Activated T-helper 1 cell treated with anti-CD3 and anti-CD28 coated beads, Interleukin-2, amount 50 U/mL, for 16 hours (primary cell): ENCODE measurements at places on chromosomes 1 and 21.

DNA sequence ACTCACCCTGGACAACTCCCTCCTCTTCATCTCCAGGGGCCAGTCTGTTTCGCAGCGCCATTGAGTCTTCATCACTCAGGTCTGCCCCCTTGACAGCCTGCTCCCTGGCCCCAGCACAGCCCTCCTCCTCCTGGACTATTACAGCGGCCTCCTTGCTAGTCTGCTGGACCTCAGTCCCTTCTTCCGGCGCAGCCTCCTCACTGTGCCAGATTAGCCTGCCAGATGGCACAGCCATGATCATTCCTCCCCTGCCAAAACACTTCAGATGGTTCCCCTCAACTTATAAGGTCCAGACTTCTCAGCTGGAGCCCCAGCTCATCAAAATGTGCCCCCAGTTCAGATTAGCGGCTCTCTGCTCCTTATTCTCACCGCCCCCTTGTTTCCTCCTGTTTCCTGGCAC is 7.0 kb upstream of the CELSR2 start:
- no peak for DNase-seq

DNA sequence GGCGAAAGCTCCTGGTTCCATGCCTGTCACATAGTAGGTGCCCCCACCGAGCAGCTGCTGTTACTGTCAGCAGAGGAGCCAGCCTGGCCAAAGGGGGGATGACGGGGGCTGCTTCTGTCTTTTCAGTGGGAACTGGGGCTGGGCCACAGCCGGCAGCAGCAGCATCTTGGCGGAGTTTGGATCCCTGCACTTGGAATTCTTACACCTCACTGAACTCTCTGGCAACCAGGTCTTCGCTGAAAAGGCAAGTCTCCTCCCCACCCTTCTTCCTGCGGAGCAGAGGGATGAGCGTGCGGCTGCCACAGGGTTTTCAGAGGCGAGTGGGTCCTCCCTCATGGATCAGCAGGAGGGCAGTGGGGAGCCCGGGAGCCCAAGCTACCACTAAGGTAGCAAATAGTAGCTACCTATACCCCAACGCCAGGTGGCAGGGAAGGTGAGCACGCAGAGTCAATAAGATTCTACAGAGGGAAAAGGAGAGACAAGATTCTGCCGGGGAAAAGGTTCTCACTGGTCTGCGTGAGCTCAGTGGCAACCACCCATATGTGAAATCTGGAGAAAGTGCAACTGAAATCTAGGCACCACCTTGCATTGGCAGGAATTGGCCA is 41.4 kb upstream of the SELENON start:
- DNase-seq, result no peak

DNA sequence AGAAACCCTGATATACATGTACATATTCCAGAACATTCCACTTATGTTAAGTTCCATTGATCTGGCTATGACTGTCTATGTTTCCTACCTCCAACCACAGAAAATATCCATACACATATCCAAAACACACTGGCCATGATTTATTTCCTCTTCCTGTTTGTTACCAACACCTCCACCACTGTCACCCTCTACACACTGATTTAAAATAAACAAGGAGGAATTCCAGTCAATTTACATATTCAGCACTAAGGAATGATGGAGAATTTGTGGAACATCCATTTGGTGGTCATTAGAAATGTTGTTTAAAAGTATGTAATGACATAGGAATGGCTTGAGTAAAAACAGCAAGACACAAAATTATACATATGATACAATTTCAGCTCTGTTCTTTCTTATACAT is 5.5 kb upstream of the STX6 start:
- DNase-seq, result no peak

GRCh38 chr1:80447526-80447925 is 1353.2 kb upstream of the ADGRL2 start:
- DNase-seq, result no peak

DNA sequence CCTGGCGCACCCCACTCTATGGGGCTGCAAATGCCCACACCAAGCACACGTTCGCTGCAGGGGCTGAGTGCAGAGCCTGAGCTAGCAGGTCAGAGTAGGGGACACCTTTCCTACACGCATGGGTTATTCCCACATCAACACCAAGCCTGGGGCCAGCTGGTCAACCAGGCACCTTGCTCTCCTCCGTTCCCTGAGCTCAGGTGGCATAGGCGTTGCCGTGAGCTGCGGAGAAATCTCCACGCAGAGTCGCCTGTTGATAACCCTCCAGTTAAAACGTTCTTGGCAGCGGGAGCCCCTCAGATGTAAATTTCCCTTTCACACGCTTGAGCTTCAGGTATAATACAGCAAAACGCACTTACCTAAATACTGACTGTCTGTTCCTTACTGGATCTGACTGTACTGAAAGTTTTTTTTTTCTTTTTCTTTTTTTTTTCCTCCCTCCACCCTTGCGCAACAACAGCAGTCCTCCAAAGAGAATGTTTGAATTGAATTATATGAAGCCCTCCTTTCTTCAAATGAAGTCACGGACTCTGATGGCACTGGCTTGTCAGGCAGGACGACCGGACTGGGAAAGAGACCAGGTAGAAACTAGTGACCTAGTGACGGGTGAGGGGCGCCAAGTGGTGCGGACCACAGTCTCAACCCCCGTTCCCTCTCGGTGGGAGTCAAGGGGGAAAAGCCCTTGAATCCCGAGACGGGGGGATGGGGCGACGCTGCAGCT is 2.1 kb downstream of the BRINP3 start:
- no peak for DNase-seq

- no peak for DNase-seq
These were observed 183.0 kb downstream of the CYYR1 start for GRCh38 chr21:26389971-26390641.
